ENCODE measurements at places on chromosomes 2 and 18. TPM values are rescaled to one million over a fixed set of nuclear protein-coding genes. Genes with fewer than 3 reads are reported as not detected.

TRIM54 gene
- not detected for total RNA-seq

DNA sequence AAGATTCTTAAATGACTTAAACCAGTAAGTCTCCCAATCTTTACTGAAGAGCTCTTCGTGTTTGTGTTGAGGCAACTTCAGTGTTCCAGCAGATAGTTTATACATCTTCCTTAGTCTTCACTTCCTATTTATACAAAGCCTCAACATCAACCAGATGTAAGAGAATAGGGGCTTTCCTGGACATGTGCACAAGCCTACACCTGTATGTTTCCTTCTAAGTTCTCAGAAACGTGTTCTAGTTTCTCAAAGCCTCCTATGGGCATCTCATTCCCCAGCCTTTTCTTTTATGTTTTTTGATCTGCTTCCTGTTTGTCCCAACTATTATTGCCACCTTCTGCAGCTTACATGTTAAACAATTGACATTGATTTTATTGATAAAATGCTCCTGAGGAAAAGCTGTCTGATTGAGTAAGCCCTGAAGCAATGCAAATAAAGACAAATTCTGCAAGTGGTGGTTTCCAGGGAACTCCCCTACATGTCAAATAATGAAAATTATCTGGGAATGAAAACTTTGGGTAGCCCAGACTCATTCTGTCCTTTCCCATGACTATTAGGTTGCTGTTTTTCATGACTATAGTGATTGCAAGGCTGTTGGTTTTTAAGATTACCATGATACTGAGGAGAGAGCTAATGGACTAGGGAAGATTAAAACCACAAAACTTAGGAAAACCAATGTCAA is 663.3 kb upstream of the ACVR2A start:
- no peaks in the 10 kb centered on the region for H3K27me3 ChIP-seq
- DNase-seq = no peak
- no peak overlapping the region for H3K4me3 ChIP-seq
- no peaks in the 10 kb centered on the region for H3K36me3 ChIP-seq

GRCh38 chr2:7881063-7881462 is 800.8 kb upstream of the ID2 start:
- no peaks in the 10 kb centered on the region for H3K4me1 ChIP-seq
- DNase-seq = no peak
- H3K36me3 ChIP-seq = no peaks in the 10 kb centered on the region
- H3K4me3 ChIP-seq = no peak overlapping the region

OTOS gene
- total RNA-seq = not detected

DNA sequence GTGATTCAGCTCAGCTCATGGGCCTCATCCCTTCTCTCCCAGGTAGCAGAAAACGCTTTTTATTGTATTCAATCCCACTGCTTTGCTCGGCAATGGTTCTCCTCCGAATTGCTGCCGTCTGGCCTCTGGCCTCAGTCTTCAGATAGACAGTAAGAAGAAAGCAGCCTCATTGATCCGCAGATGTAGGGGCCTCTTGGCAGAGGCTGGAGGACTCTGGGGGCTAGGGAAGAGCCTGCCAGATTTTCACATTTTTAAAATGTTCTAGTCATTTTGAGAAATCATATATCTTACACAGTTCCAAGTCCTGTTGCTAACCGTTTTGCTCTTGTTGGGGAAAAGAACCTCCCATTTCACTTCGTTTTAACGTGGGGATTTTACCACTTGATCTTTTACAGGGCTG is 123.3 kb downstream of the RNF144A start:
- no peak overlapping the region for H3K4me3 ChIP-seq
- H3K4me1 ChIP-seq = peaks cover 8% of the 10 kb centered on the region
- DNase-seq = no peak
- H3K36me3 ChIP-seq = peaks cover 31% of the 10 kb centered on the region
- H3K27ac ChIP-seq = no peak overlapping the region

GRCh38 chr2:197159661-197160211 is 150.8 kb downstream of the ANKRD44 start:
- peaks cover 39% of the 10 kb centered on the region for H3K4me1 ChIP-seq
- no peak for DNase-seq
- no peaks in the 10 kb centered on the region for H3K27me3 ChIP-seq
- H3K36me3 ChIP-seq = no peaks in the 10 kb centered on the region

ADCYAP1 gene
- total RNA-seq = not detected

CTAGE1 gene
- not detected for total RNA-seq

DNA sequence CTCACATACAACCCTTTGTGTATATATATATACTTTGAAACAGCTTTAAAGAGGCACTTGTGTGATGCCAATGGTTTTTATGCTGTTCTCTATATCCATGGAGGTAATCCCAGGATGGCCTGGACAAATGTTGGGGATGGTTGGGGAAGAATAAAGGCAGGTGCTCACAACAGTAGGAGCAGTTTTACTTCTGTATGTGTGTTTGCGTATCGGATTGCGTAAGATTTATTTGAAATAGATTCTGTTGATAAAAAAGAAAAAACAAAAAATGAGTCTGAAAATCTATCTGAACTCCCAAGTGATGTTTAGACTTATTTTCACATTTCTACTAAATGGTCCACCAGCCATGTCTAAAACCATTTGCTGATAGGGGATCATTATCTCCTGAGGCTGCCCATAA is 29.3 kb downstream of the MRPL19 start:
- no peak overlapping the region for H3K4me3 ChIP-seq
- no peaks in the 10 kb centered on the region for H3K27me3 ChIP-seq
- no peak overlapping the region for H3K27ac ChIP-seq
- peaks cover 22% of the 10 kb centered on the region for H3K36me3 ChIP-seq

- H3K27me3 ChIP-seq = no peaks in the 10 kb centered on the region
- H3K4me3 ChIP-seq = no peak overlapping the region
- DNase-seq = peak; percentile 60
- no peak overlapping the region for H3K27ac ChIP-seq
- peaks cover 6% of the 10 kb centered on the region for H3K4me1 ChIP-seq
- no peaks in the 10 kb centered on the region for H3K36me3 ChIP-seq
These were observed 318.7 kb upstream of the NCKAP5 start for GRCh38 chr2:133886735-133887675.

GRCh38 chr2:216810399-216811160 is 49.3 kb downstream of the TNP1 start:
- H3K27me3 ChIP-seq = no peaks in the 10 kb centered on the region
- H3K36me3 ChIP-seq = no peaks in the 10 kb centered on the region
- H3K27ac ChIP-seq = no peak overlapping the region
- DNase-seq = no peak
- no peaks in the 10 kb centered on the region for H3K4me1 ChIP-seq

DNA sequence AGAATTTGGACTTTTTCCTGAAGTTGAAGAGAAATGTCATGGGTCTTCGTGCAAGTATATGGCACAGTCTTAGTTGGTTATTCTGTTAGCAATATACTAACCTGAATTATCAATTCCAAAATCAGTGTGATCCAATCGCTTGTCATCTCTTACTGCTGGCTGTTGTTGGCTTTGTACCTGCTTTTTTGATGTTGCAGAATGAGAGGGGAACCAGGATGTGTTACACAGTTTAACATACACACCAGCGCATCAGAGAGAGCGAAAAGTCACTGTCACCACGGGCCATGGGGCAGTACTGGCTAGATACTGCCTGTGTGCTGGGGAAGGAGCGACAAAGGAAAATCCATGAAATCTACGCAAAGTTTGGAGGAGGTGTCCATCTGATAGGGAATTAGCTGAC is 59.3 kb upstream of the SPP2 start:
- H3K36me3 ChIP-seq = no peaks in the 10 kb centered on the region
- no peaks in the 10 kb centered on the region for H3K4me1 ChIP-seq
- DNase-seq = no peak
- no peak overlapping the region for H3K27ac ChIP-seq
- no peak overlapping the region for H3K4me3 ChIP-seq
- no peaks in the 10 kb centered on the region for H3K27me3 ChIP-seq

DNA sequence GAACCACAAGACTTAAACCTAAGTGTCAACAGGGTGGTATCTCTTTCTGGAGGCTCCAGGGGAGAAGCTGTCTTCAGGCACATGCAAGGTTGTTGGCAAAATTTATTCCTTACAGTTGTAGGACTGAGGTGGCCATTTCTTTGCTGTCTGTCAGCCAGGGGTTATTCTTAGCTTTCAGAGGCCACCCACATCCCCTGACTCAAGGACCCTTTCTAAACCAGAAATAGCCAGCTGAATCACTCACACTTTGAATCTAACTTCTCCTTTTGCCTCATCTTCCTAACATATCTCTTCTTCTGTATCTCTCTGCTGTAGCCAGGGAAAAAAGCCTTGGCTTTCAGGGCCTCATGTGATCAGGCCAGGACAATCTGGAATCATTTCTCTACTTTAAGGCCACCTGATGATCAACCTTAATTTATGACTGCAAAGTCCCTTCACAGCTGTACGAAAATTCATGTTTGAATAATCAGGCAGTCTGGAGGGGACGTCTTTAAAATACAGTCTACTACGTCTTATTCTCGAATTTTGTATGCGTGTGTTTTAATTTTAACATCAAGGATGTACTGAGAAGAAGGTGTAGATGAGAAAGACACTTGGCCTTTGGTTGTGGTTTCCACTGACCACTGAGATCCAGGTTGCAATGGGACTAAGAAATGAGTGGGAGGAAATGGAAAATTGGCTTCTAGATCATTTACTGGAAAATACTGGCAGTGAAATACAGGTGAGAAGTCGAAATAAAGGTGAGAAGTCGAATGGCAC is 90.4 kb downstream of the DOCK10 start:
- peaks cover 60% of the 10 kb centered on the region for H3K4me1 ChIP-seq
- H3K36me3 ChIP-seq = no peaks in the 10 kb centered on the region
- H3K27me3 ChIP-seq = no peaks in the 10 kb centered on the region
- H3K27ac ChIP-seq = peak overlapping the region; percentile 26
- DNase-seq = no peak
- H3K4me3 ChIP-seq = no peak overlapping the region

GRCh38 chr2:200625958-200626363 is 40.1 kb downstream of the AOX1 start:
- no peak overlapping the region for H3K27ac ChIP-seq
- no peak overlapping the region for H3K4me3 ChIP-seq
- no peaks in the 10 kb centered on the region for H3K27me3 ChIP-seq
- no peak for DNase-seq

DNA sequence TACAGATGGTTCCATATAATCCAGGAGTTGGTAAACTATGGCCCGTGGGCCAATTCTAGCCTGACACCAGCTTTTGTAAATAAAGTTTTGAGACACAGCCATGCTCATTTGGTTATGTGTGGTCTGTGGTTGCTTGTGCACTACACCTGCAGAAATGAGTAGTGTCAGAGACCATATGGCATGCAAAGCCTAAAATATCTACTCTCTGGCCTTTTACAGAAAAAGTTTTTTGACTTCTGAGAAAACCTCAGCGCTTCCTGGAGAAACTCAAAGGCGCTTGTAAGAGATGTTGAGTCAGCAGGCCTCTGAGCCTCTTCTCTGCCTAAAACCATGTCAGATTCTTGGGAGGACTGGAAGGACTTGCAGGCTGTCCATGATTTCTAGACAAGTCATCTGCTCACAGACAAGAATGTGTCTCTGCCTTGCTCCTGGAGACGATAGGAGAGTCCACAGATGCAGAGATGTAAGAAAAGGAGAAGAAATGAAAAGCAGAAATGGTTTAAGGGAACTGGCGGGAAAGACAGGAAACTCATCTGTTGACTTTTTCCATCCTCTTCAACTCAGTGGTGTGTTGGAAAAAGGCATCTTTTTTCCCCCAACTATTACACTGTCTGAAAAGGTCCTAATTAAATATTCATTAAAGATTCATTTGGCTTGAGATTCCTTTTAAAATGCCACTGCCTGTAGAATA is 5.2 kb downstream of the TTC39C start:
- H3K36me3 ChIP-seq = no peaks in the 10 kb centered on the region
- no peaks in the 10 kb centered on the region for H3K27me3 ChIP-seq
- no peak for DNase-seq
- H3K4me1 ChIP-seq = peaks cover 76% of the 10 kb centered on the region
- H3K4me3 ChIP-seq = no peak overlapping the region
- H3K27ac ChIP-seq = no peak overlapping the region

PIAS2 gene
- 31.3 TPM for total RNA-seq

DNA sequence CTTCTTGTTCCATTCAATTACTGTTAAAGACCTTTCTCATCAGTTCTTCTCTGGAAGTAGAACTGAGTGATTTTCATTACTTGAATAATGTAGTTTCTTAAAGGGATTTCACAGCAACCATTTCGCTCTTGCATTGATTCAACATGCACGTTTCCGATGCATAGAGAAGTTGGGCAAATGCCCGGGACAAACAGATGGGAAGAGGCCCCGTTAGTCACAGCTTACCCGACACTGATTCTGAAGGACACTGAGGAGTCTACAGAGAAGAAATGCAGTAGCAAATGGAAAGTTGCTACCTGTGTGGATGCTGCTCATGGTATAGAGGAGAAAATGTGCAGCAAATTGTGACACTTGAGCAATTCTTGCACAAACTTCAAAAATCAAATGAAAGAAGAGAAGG is 32.3 kb upstream of the GCG start:
- no peaks in the 10 kb centered on the region for H3K27me3 ChIP-seq
- H3K36me3 ChIP-seq = no peaks in the 10 kb centered on the region
- H3K4me1 ChIP-seq = no peaks in the 10 kb centered on the region
- H3K4me3 ChIP-seq = no peak overlapping the region
- no peak overlapping the region for H3K27ac ChIP-seq

GRCh38 chr2:42101206-42102023 is 53.6 kb downstream of the PKDCC start:
- H3K27me3 ChIP-seq = no peaks in the 10 kb centered on the region
- no peaks in the 10 kb centered on the region for H3K36me3 ChIP-seq
- H3K4me1 ChIP-seq = peaks cover 100% of the 10 kb centered on the region
- peak overlapping the region; percentile 40 for H3K4me3 ChIP-seq
- H3K27ac ChIP-seq = peak overlapping the region; percentile 94
- peak; percentile 74 for DNase-seq

ANO7 gene
- 1.5 TPM for total RNA-seq

MPP4 gene
- not detected for total RNA-seq

WDR43 gene
- total RNA-seq = 30.5 TPM

DNA sequence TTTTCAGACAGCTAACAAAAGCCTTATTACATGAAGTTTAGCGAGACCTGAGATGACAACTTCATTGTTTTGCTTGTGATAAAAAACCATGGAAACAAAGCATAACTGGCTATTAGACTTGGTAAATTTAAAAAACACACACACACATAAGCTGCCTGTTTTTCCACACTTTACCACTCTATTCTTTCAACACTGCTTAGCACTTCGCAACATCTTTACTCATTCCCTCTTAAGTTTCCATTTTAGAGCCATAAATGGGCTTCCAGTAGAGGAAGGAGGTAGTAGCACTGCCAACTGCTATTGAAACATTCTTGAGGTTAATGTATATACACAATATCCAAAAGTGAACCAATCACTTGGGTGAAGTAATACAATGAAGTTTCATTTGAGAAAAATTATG is 54.1 kb downstream of the BAZ2B start:
- H3K4me1 ChIP-seq = peaks cover 10% of the 10 kb centered on the region
- no peaks in the 10 kb centered on the region for H3K27me3 ChIP-seq
- no peaks in the 10 kb centered on the region for H3K36me3 ChIP-seq
- DNase-seq = no peak
- no peak overlapping the region for H3K27ac ChIP-seq
- H3K4me3 ChIP-seq = no peak overlapping the region

TXNDC2 gene
- 0.09 TPM for total RNA-seq

DNA sequence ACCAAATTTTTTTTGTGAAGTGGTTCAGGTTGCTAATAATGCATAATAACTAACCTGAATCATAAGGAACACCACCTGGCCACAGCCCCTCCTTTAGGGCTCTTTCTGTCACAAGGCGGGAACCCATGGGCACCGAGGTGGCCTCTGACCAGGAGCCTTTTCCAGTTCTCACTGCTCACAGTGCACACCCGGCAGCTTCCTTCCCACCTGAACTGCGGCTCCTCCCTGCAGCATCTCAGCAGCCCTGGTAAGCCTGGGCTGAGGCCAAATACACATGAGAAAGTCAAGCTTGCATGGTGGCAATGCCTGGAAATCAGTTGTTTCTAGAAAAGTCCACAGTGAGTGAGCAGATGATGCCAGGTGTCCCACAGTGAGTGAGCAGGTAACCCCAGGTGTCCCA is 77.6 kb upstream of the SNTG2 start:
- no peaks in the 10 kb centered on the region for H3K27me3 ChIP-seq
- no peak overlapping the region for H3K4me3 ChIP-seq
- no peaks in the 10 kb centered on the region for H3K4me1 ChIP-seq
- no peak overlapping the region for H3K27ac ChIP-seq
- H3K36me3 ChIP-seq = no peaks in the 10 kb centered on the region

Data from left lung (tissue), 14 donors.